Upper lobe of left lung (tissue), 6 donors: ENCODE measurements at places on chromosomes 12 and 14. TPM values are rescaled to one million over a fixed set of nuclear protein-coding genes. Genes with fewer than 3 reads are reported as not detected.

GRCh38 chr14:85576218-85576617, 46.3 kb downstream of the FLRT2 start:
- no peak overlapping the region for H3K27ac ChIP-seq
- no peak for DNase-seq
- no peaks in the 10 kb centered on the region for H3K36me3 ChIP-seq
- H3K4me3 ChIP-seq = no peak overlapping the region

GRCh38 chr14:66239589-66239988, 246.6 kb upstream of the CCDC196 start:
- H3K27me3 ChIP-seq = no peaks in the 10 kb centered on the region
- H3K4me1 ChIP-seq = no peaks in the 10 kb centered on the region
- no peak overlapping the region for H3K4me3 ChIP-seq
- DNase-seq = no peak
- H3K36me3 ChIP-seq = no peaks in the 10 kb centered on the region
- no peak overlapping the region for H3K27ac ChIP-seq

GRCh38 chr14:102234331-102235264, 70.4 kb downstream of the MOK start:
- H3K4me1 ChIP-seq = no peaks in the 10 kb centered on the region
- no peak overlapping the region for H3K4me3 ChIP-seq
- H3K27ac ChIP-seq = no peak overlapping the region
- DNase-seq = no peak
- H3K27me3 ChIP-seq = no peaks in the 10 kb centered on the region
- H3K36me3 ChIP-seq = peaks cover 11% of the 10 kb centered on the region

DNA sequence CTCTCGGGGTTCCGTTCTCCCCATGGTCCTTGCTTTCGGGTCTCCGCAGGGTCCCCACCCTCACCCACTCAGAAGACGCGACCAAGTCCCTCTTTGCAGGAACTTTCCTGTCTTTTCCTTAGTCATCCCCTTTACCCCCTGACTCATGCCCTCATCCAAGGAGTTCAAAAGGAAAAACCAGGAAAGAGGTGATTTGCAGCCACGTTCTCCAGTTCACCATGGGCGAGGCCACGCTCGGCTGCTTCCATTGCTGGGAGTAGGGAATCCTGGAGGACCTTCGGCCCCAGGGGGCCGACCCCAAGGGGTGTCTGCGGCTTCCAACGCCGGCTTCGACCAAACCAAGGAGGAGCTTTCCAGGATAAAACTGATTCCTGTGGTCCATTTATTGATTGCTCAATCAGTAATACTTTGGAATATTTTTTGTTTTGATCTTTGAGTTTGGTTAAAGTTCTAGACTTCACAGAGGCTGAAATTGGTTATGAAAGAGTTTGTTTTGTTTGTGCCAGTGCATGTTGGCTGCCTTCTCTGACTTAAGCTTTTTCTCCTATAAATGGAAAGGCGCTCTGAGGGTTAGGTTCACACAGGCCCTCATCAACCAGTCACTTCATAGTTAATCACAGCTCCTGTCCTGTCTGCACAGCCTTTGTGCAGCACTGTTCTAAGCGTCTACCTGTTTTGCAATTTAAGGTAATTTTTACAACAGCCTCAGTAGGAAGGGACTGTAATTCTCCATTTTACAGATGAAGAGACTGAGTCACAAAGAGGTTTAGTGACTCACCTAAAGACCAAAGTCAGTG, 827 bp downstream of the ALDH2 start:
- no peak for DNase-seq
- peak overlapping the region; percentile 95 for H3K27ac ChIP-seq
- H3K36me3 ChIP-seq = no peaks in the 10 kb centered on the region
- no peaks in the 10 kb centered on the region for H3K27me3 ChIP-seq
- peak overlapping the region; percentile 78 for H3K4me3 ChIP-seq
- peaks cover 48% of the 10 kb centered on the region for H3K4me1 ChIP-seq

DNA sequence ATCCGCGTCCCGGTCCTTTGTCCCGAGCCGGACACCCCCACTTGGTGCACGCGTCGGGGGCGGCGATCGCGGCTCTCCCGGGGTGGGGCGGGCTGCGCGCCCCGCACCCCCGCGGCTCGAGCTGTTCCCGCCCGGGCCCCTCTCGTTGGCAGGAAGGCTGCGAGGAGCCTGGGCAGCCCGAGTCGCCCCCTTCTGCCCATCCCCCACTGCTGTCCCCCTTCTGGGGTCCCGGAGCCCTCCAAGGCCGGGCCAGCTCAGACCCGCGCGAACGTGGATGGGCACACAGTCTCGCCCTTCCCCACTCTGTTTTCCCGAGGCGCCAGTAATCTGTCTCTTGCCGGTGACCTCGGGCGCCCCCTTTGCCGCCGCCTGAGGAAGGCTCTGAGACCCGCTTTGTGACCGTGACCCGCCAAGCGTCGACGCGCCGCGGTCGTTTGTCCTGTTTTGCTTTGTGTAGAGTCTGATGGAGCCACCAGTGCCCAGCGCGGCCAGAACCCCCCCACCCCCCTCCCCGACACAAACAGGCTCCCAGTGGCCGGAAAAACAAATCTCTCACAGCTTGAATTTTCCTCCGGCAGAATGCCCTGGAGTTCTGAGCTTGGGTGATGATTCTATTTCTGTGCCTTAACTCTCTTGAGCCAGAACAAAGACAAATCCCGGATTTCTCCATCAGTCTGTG, 610 bp downstream of the C14orf132 start:
- H3K27ac ChIP-seq = peak overlapping the region; percentile 90
- peak; percentile 86 for DNase-seq
- peak overlapping the region; percentile 81 for H3K4me3 ChIP-seq
- H3K36me3 ChIP-seq = no peaks in the 10 kb centered on the region
- H3K27me3 ChIP-seq = peaks cover 7% of the 10 kb centered on the region

- peaks cover 28% of the 10 kb centered on the region for H3K4me1 ChIP-seq
- H3K27me3 ChIP-seq = no peaks in the 10 kb centered on the region
- no peak overlapping the region for H3K4me3 ChIP-seq
- H3K27ac ChIP-seq = no peak overlapping the region
- DNase-seq = peak; percentile 55
Observed at GRCh38 chr14:56216626-56217379, 98.6 kb downstream of the PELI2 start.

DNA sequence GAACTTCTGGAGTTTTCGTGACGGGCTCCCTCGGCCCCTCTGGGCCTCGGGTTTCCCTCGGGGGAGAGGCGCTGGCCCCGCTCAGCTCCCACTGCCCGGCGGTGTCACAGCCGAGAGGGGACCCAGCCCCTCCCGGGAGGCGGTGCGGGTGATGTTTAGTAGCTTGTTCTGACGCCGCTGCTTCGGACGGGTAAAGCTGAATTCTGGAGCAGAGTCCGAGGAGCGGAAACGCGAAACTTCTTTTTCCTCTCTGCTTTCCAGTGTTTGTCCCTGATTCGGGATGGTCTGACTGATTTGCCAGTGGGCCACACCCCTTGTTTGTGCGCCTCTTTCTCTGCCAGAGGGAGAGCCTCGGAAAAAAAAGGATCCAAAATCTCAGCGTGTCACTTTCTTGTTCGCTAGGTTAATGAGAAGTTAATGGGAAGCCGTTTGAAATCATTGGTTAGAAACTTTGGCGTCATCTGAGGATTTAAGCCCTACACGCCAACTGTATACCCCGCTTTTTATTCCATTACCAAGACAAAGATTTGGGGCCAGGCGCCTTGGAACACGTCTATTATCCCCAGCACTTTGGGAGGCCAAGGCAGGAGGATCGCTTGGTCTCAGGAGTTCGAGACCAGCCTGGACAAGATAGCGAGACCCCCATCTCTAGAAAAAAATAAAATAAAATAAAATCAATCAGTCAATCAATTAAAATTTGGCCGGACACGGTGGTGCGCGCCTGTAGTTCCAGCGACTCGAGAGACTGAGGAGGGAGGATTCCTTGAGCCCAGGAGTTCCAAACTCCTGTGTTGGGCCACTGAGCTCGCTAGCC, 756 bp downstream of the TULP3 start:
- H3K4me3 ChIP-seq = peak overlapping the region; percentile 66
- peaks cover 6% of the 10 kb centered on the region for H3K36me3 ChIP-seq
- H3K27me3 ChIP-seq = no peaks in the 10 kb centered on the region
- peak overlapping the region; percentile 92 for H3K27ac ChIP-seq
- no peak for DNase-seq

- no peak overlapping the region for H3K4me3 ChIP-seq
- no peaks in the 10 kb centered on the region for H3K27me3 ChIP-seq
- H3K4me1 ChIP-seq = no peaks in the 10 kb centered on the region
- no peak for DNase-seq
- no peak overlapping the region for H3K27ac ChIP-seq
- H3K36me3 ChIP-seq = no peaks in the 10 kb centered on the region
Observed at GRCh38 chr14:58166005-58166983, 14.3 kb upstream of the ARMH4 start.

DNA sequence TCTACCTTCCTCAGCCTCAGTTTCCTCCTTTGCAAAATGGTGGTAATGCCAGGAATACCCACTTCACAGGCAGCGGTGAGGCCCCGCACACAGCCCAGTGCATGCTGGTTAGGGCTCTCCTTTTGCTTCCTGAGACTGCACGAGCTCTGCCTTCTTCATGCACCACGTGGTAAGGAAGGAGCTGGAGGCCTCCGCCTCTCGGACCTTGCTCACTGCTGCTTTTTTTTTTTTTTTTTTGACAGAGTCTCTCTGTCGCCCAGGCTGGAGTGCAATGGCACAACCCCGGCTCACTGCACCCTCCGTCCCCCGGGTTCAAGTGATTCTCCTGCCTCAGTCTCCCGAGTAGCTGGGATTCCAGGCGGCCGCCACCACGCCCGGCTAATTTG, 18.1 kb downstream of the TAMALIN start:
- H3K27me3 ChIP-seq = no peaks in the 10 kb centered on the region
- H3K4me1 ChIP-seq = peaks cover 34% of the 10 kb centered on the region
- DNase-seq = no peak
- peak overlapping the region; percentile 15 for H3K4me3 ChIP-seq
- H3K36me3 ChIP-seq = no peaks in the 10 kb centered on the region

DNA sequence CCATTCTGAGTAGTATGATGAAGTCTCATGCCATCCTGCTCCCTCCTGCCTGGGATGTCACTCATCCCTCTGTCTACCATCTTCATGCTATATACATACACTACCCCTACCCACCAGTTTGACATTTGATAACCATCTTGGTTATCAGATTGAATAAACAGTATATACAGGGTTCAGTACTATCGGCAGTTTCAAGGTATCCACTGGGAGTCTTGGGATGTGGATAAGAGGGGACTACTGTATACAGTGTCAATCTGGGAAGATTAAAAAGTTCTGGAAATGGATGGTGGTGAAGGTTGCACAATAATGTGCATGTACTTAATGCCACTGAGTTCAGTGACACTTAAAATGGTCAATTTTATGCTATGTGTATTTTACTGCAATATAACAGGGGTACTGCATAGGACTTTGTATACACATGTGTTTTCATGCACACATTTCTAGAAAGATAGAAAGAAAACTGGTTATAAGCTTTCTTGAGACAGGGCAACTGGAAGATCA, 22.1 kb downstream of the SPPL3 start:
- no peaks in the 10 kb centered on the region for H3K36me3 ChIP-seq
- H3K4me3 ChIP-seq = no peak overlapping the region
- no peak overlapping the region for H3K27ac ChIP-seq
- no peaks in the 10 kb centered on the region for H3K27me3 ChIP-seq
- DNase-seq = no peak

DNA sequence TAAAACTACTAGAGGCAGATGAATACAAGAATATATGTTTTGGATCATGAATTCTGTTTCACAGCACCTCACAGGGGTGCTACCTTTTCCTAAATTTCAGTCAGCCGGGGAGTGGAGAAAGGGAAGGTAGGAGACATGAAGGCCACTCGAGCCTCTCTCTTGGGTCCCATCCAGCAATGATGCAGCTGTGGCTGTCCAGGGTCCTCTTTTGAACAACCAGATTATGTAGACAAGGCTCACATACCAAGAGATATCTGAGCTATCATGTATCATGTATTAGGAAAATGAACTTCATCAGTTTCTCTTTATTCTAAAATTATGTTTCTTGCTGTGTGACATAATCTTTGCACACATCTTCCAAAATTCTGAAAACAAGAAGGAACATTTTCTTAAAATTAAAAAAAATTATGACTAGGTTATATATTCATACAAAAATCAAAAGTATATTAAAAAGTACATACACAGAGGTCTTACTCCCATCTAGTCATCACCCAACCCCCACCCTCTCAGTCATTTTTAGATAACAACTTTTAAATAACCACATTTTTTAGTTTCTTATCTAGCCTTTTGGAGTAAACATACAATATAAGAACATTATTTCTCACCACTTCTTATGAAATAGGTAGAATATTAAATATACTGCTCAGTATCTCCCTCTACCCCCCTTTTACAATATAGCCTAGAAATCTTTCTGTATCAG, 88.7 kb downstream of the ACADS start:
- H3K27ac ChIP-seq = no peak overlapping the region
- H3K4me3 ChIP-seq = no peak overlapping the region
- H3K36me3 ChIP-seq = no peaks in the 10 kb centered on the region

- H3K4me1 ChIP-seq = peaks cover 42% of the 10 kb centered on the region
- H3K4me3 ChIP-seq = no peak overlapping the region
- H3K36me3 ChIP-seq = peaks cover 41% of the 10 kb centered on the region
- no peak overlapping the region for H3K27ac ChIP-seq
- no peaks in the 10 kb centered on the region for H3K27me3 ChIP-seq
Observed at GRCh38 chr12:132146098-132146497, 1.8 kb downstream of the NOC4L start.

DNA sequence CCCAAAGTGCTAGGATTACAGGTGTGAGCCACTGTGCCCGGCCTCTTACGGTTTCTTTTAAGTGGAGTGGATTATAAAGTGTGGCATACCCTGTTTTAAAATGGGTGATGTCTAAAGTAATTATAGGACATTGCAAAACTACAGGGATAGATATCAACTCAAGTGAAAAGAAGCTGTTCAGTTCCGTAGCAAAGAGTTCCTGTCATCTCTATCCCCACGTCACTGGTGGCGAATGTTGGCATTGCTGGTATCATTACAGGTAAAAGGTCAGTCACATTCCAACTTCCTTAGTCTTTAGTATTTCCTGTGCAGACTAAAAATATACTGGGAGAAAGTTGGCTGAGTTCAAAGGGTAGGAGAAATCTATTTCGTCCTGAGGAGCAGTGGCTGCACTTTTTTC, 95.6 kb upstream of the SLC38A2 start:
- H3K36me3 ChIP-seq = no peaks in the 10 kb centered on the region
- H3K4me3 ChIP-seq = no peak overlapping the region
- no peak for DNase-seq
- no peaks in the 10 kb centered on the region for H3K27me3 ChIP-seq

GRCh38 chr14:21408147-21408546, 24.3 kb upstream of the SUPT16H start:
- no peaks in the 10 kb centered on the region for H3K4me1 ChIP-seq
- H3K4me3 ChIP-seq = no peak overlapping the region
- no peak for DNase-seq
- no peak overlapping the region for H3K27ac ChIP-seq

GRCh38 chr12:83172441-83172840, 485.7 kb downstream of the TMTC2 start:
- H3K27ac ChIP-seq = no peak overlapping the region
- H3K27me3 ChIP-seq = no peaks in the 10 kb centered on the region
- H3K36me3 ChIP-seq = no peaks in the 10 kb centered on the region
- H3K4me3 ChIP-seq = no peak overlapping the region
- H3K4me1 ChIP-seq = no peaks in the 10 kb centered on the region
- DNase-seq = no peak

GRCh38 chr14:73879027-73879426, 7.6 kb upstream of the ZNF410 start:
- no peak overlapping the region for H3K27ac ChIP-seq
- no peaks in the 10 kb centered on the region for H3K27me3 ChIP-seq
- peaks cover 8% of the 10 kb centered on the region for H3K4me1 ChIP-seq
- no peaks in the 10 kb centered on the region for H3K36me3 ChIP-seq
- H3K4me3 ChIP-seq = no peak overlapping the region

MGAT2 gene
- 14.7 TPM for total RNA-seq

TCTN2 gene
- 21.0 TPM for total RNA-seq

C12orf50 gene
- not detected for total RNA-seq

CLEC2D gene
- total RNA-seq = 9.6 TPM

OR6C4 gene
- not detected for total RNA-seq

PAX9 gene
- 1.8 TPM for total RNA-seq

KLHL33 gene
- 0.60 TPM for total RNA-seq

TTC9 gene
- 8.6 TPM for total RNA-seq
